Adrenal gland (tissue), 19 donors: ENCODE measurements at places on chromosomes 1 and 21.

DNA sequence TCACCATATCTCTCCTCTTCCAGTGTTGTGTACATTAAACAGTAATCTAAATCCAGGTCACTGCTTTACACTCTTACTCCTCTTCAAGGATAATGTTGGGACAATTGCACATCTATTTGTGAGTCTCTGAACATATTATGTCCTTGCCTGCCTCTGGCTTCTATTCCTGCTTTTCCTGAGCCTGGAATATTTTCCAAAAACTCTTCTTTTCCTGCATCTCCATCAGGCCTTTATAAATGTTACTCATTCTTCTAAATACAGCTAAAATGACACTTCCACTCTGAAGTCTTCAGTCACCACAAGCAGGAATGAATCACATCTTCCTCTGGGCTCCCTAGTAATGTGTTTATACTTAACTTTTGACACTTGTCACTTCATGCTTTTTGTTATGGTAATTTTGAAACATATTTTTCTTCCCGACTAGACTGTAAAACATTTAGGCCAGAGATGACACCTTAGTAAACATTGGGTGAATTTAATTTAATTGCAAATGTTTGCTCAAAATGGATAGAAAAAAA lies 396.0 kb downstream of the LRRIQ3 start:
- DNase-seq: no peak

DNA sequence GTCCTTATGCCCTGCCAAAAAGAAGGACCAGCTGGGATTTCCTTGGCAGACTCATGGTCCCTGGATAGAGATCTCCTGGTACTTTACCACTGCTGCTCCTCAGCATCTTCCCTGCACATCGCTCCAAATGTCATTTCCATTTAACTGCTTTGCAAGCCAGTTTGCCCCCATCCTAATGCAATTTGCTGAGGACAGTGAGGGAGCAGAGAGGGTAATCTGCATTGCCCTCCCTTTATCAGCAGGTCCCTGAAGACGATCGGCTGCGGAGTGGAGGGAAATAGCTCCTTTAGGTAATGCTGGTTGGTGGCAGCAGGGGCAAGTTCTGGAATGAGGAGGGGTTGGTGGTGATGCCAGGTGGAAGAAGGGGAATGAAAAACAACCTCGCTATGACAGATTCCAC lies 2.7 kb downstream of the PLXNA2 start:
- no peak for DNase-seq

DNA sequence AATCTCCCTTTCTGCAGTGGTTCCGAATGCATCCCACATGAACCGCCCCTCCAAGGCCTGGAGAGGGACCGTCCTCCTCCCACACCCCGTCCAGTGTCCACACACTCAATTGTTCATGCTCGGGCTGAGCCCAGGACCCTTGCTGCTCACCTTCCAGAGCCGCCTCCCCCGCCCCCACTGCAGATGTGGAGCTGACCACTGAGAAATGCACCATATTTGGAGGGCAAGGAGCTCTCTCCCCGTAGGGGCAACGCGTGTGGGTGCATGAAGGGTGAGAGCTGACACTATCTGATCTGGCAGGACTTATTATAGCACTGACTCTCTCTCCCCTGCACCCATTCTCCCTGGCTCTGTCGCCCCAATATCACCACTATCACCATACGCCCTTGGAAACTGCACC lies 4.0 kb upstream of the S100A3 start:
- no peak for DNase-seq

DNA sequence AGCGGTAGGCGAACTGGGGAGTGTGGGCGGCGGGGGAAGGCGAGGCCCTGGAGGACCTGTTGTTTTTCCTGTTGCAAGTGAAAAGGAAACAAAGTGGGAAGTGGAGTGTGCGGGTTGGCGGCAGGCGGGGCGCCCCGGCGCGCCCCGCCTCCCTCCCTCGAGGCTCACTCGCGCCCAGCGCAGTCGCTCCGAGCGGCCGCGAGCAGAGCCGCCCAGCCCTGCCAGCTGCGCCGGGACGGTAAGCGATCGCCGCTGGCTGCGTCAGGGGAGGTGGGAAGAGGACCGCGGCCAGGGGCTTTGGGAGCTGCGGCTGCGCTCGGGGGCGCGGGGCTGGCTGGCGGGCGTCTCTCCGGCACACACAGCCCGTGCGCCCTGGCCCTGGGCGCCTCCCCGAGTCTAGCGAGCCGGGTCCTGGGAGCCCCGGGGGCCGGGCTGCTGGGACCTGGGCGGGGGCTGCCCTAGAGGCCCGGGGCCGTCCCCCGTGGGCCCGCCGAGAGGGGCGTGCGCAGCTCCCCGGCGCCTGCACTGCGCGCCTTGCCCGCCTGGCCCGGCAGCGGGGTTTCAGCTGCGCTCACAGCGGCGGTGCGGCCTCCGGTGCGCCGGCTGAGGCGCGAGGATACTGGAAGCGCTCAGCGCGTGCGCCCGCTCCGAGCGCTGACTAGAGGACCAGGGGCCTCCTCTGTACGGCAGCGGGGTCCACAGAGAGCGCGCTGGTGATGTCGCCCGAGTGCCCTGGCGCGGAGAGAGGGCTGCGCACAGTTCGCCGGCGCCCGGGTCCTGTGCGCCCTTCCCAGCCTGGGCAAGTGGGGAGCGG lies at the start of gene PIK3CD:
PIK3CD (plus strand) TSS at position 167 of the 814 bp plus-strand sequence. CDS start 58,725 bp downstream, outside the sequence.
- DNase-seq: no peak

GRCh38 chr1:170290991-170291390 lies 145.2 kb downstream of the NTMT2 start:
- no peak for DNase-seq

DNA sequence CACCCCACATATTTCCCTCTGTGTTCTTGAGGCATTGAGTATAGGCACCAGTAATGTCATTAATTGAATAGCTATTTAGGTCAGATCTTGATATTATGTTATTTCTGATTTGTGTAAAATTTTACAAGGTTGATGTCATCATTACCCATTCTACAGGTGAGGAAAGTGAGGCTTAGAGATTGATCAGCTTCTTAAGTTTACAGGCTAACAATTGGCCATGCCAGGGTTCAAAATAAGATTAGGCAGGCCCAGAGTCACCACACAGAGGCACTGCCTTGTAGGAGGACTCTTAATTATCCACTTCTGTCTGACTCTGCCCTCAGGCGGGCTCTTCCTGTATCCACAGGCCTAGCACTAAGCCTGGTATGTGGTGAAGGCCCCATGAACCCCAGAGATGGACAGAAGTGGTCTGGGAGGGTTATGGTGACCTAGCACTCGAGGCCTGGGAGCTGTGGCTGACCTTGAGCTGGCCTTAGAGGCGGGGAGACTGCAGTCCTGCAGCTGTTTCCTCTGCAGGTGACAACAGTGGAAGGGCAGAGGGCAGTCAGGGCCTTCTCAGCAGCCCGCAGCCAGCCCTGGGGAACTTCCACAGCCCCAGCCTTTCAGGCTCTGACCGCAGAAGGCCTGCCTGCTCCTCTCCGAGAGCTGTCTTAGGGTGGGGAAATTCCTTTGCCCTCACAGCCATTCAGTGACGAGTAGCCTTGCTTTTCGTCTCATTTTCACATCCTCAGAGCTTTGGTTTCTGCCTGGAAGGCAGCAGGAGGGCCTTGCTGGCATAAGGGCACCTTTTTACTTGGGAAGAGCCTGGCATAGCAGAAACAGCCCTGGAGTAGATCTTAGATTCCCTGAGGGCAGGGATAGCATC lies 12.2 kb downstream of the ZDHHC18 start:
- no peak for DNase-seq

GRCh38 chr1:12486059-12486341 lies 132.0 kb downstream of the DHRS3 start:
- DNase-seq: no peak

GRCh38 chr1:205199090-205199930 lies 12.2 kb downstream of the DSTYK start:
- no peak for DNase-seq

- no peak for DNase-seq
These were observed 52.5 kb downstream of the ZNF684 start for GRCh38 chr1:40583980-40584379.

- DNase-seq: no peak
These were observed 10.3 kb upstream of the PTPN7 start for GRCh38 chr1:202170726-202171125.

GRCh38 chr1:234486858-234487840 lies 8.2 kb upstream of the TARBP1 start:
- DNase-seq: peak; percentile 46

DNA sequence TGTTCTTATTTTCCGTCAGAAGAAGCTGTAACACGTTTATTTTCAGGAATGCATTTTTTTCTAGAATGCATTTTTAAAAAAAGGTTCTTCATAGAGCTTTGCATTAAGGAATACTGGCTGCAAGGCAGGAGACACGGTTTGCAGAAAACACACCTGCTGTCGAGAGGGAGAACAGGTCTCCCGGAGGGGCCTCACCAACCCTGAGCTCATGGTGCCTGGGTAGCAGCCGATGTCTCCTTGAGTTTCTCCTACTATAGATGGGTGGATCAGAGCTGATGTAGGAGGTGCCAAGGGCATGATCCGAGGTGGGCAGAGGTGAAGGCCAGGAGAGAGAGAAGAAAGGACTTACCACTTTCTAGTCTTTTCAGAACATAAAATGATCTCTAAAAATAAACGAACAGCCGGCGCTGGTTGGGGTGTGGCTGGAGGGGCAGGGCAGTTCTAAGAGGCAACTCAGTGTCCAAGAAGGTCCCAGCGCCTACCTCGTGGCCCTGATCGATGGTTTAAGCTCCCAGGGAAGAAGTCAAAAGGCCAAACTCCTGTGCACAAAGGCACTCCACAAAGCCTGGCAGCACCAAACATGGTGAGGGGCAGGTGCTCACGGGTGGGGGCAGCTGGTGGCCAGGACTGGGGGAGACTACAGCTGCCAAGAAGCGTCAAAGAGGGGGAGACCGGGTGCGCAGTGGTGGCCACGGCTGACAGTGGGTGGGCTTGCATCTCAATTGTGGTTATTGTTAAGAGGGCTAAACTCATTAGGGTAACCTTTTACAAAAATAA lies 12.2 kb downstream of the MORN1 start:
- peak; percentile 9 for DNase-seq

DNA sequence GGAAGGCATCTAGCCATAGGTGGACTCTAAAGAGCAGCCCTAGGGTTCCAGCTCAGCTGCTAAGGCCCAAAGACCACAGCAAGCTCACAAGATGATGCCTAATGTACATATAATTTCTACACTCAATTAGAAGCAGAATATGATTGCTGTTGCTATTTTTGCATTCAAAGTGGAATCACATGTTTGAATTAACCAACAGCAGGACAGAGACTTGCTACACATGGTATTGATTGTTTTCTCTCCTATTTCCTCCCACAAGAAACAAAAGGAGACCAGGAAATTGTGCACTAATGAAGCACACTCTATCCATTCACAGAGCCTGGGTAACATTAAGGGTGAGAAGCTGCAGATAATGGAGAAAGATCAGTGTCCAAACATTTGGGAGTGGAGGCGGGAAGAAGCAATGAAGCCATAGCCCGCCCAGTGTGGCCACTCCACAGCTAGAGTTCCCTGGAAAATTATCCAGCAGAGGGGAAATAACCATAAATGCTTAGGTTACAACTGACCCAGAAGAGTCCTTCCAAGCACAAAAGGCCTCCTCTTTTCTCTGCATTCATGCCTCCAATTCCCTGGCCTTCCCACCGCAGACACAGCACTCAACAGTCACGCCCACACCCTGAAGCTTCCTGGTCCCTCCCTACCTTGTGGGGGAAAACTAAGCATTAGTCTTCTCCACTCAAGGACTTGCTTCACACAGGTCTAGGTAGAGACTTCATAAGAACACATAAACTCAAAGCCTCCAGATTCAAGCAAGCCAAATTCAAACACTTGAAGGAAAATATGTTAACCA lies 7.5 kb downstream of the CNN3 start:
- no peak for DNase-seq

DNA sequence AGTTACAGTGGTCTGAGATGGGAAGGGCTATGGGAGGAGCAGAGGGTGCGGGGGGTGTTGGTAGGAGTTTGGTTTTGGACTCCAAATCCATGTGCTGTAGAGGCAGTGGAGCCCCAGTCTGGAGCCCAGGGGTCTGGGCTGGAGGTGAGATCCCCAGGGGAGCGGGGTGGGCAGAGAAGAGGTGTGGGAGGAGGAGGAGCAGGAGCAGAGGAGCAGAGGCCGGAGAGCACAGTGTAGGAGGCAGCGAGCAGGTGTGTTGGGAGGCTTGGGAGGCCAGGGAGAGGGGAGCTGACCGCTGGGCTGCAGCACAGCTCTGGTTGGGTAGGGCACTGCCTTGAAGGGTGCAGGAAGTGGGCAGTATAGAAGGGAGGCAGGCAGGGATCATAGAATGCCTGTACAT lies 28.9 kb downstream of the LHX4 start:
- DNase-seq: no peak

- DNase-seq: no peak
These were observed 18.8 kb upstream of the LHX4 start for GRCh38 chr1:180211156-180211859.

DNA sequence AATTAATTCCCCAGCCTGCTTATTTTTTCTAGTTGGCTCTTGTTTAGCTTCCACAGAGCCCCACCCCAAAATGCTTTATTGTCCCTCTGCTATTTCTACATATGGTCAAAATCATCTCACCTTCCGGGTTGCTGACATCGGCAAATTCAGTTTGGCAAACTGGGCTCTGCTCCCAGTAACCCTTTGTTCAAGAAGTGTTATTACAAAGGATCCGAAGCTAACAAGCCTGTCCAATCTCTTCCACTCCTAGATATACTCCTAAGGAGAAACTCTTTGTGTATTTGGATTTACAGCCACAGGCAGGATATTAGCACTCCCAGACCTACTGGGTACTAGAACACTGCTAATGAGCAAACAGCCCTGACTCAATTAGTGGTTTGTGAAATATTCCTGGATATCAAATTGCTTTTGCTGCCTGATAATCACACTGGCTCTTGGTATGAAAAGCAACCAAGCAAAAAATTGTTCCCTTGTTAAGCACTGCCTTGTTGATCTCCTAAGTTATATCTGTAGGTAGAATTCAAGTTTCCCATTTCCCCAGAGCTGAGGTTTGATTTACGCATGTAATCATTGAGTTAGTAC lies 4.0 kb downstream of the JUN start:
- DNase-seq: peak; percentile 34

- DNase-seq: no peak
These were observed 4.1 kb upstream of the CCDC24 start for GRCh38 chr1:43987159-43987902.

GRCh38 chr1:47991673-47992072 lies 5.5 kb downstream of the TRABD2B start:
- DNase-seq: no peak

DNA sequence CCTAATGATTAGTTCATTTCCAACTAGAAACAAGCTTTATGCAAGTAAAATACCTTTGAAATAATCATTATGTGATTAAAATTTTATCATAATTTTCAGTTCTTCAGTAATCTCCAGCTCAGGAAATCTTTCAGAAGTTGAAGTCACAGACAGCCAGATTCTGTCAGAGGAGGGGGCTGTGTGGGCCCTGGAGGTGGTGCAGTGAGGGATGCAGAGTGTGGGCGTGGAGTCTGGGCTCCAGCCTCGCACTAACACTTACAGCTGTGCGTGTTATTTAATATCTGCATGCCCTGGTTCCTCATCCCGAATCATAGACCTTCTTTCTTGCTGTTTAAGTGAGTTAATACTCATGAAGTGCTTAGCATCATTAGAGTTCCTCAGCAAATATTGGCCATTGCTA lies 23.9 kb downstream of the WDR64 start:
- DNase-seq: no peak
